NCI-H460 (cell line): ENCODE measurements at places on chromosomes 1 and 21. TPM values are rescaled to one million over a fixed set of nuclear protein-coding genes. Genes with fewer than 3 reads are reported as not detected.
A peak's percentile ranks its signal among the peaks of the same experiment; 100 is the strongest.

DNA sequence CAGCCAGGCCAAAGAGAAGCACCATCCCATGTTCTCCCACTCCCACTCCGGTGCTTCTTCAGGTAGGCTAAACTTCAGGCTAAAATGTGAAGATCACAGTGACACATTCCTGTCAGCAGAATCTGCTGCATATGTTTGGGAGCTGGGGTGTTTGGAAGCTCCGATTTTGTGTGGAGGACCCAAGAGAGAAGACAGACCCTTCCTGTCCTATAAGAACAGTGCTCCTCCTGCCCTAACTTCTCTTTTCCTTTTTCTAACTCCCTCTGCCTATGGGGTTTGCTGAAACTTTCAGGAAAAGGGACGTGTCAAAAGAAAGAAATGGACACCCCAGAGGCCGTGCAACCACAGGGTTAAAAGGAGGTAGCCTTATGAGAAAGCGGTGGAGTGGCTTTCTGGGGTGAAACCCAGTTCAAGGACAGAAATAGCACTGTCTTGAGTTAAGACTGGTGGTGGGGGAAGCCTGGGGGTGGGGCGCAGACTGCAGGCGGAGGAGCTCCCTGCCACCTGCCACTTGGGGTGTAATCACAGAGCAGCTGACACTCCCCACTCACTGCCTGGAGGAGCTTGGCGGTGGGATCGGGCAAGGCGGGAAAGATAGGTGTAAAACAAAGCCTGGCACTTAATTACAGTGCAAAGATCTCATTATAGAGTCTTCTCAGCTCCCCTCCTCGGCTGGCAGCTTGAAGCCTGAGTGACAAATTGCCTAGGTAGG lies 645 bp upstream of the TLR5 start:
- no peak for DNase-seq

- DNase-seq: no peak
Measured at GRCh38 chr1:30743584-30744059, 14.0 kb downstream of the LAPTM5 start.

DNA sequence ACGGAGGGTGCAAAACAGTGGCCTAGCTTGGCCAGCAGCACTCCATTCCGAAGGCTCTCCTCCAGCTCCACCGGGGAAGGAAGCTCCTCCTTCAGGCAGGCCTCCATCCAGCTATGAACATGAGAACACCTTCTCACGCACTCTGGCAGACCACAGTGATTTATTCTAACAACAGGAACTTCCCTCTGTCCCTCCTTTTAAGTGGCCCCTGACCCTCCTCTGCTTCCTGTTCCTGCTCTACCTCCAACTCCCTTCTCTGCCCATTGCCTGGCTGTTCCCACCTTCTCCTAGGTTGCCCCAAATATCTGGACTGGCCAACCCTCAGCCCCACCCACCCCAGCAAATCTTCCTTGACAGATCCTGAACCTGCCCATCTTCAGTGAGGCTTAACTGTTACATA lies 5.9 kb downstream of the IQGAP3 start:
- DNase-seq: no peak

GRCh38 chr1:229035054-229035747 lies 235.7 kb upstream of the RAB4A start:
- DNase-seq: no peak

DNA sequence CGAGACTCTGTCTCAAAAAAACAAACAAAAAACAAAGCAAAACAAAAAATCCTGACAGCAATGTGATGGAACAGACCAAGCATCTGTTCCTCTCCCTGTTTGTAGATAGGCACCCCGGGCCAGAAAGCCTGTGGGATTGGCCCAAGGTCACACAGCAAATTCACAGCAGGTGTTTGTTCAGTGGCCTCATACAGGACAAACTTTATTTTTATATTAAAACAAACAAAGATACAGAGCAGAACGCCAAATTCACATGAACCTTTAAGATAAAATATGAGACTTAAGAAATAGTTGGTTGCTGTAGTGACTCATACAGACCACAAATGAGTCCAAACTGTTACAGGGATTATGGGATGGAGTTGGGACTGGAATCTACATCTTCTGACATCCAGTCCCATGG lies 2.3 kb upstream of the CELA2A start:
- DNase-seq: no peak

DNA sequence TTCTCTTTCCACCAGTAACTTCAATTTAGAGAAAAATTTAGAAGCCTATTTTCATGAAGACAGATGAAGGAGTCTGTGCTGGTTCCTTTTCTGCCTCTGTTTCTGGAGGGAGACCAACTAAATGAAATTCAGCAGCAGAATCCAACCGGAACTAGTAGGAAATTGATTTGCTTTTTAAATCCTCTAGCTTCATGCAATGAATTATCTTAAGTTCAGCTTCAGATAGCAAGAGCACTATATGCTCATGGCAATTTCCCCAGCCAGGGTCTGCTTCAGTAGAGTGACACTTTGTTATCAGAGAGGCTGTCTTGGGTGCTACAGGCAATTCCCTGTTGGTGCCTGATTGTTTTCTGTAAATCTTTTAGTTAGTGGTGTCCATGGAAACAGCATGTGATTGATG lies 189.7 kb downstream of the SLC35F3 start:
- DNase-seq: no peak

GRCh38 chr21:37244501-37245095 lies 22.5 kb downstream of the VPS26C start:
- DNase-seq: no peak

DNA sequence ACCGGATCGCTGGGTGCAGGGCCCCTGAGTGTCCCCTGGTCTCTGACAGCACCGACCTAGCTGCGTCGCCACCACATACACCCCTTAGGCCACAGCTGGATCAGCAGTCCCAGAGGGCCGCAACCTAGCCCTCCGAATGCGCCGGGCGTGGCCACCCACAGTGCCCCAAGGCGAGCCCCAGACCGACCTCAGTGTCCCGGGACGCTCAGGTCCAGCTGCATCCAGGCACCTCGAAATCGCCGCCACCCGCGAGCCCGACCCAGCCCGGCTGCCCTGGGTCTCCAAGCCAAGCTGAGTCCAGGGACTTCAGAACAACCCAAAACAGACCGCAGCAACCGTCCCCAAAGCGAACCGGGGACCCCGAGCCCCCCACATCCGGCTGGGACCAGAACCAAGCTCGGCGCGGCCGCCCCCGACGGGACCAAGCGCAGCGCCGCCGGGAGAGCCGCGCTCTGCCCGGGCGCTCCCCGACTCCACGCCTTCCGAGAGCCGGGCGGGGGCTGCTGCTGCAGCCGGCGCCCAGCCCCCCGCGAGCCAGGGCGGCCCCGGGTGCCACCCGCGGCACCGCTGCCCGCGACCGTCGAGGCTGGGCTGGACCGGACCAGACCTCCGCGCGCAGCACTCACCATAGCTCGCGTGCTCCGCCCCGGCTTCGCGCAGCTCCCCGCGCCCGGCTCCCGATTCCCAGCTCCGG lies 54.6 kb upstream of the ECE1 start:
- DNase-seq: no peak

DNA sequence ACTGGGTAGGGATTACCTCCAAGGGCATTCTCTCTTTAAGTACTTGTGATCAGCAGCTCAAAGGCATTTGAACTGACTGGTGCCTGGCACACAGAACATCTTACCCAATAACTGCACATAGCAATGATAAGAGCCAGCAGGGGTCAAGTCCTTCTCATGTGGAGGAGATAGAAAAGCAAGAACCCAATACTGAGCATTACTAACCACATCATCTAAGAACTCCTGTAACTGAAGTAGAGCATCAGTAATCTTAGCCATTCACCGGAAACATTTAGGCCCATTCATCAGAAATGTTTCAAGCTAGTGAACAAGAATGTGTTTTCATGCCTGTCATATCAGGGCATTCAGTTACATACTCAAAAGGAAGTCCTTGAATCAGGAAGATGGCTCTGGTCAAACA lies 33.6 kb upstream of the THEM4 start:
- DNase-seq: no peak

GRCh38 chr1:96683931-96684330 lies 37.7 kb upstream of the PTBP2 start:
- no peak for DNase-seq

DNA sequence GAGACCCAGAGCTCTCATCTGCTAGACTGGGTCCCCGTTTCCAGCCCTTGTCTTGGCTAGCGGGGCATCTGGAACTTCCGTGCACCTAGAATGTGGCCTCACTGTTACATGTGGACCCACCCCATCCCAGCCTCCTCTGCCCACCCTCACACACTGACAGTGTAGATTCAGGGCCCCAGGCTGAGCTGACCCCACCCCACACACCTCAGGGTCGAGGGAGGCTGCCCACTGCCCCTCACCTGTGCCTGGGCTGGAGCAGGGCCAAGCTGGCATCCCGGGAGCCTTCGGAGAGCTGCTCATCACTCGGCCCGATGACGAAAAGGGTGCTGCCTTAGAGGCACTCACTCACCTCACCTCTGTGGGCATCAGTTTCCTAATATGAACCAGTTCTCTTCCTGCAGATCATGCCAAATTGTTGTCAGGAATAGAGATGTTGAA lies 11.1 kb downstream of the ACOT11 start:
- no peak for DNase-seq

- DNase-seq: no peak
Measured at GRCh38 chr1:29050166-29050565, 73.5 kb downstream of the TMEM200B start.

GRCh38 chr1:56424744-56425493 lies 154.4 kb downstream of the PLPP3 start:
- no peak for DNase-seq

- no peak for DNase-seq
Measured at GRCh38 chr1:226692823-226693222, 46.3 kb downstream of the ITPKB start.

DNA sequence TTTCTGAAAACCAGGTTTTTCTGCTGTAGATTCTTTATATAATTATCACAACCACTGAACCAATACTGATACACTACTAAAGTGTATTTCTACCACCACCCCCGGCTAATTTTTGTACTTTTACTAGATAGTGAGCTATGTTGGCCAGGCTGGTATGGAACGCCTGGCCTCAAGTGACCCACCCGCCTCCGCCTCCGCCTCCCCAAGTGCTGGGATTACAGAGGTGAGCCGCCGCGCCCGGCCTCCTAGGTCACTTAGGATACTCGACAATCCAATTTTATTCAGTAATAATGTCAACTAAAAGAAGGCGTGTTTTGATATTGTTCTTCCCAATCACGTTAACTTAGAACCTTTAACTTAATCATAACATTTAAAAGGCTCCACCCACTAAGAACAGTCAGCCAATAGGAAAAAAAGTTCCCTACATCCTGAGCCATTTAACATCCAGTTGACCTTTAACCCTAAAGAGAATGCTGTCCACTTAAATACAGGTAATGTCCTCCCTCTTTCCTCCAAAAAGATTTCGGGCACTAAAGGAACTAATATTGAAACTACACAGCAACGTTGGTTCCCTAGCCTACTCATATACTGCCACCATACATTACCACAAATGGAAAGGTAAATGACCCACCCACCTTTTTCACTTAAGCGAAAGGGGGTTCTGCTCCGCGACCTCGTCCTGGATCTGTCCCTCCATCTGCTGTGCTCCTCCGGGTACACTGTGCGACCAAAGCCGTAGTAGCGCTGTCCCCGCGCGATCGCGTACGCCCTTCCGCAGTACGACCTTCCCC lies 1.2 kb downstream of the RSRP1 start:
- no peak for DNase-seq

- DNase-seq: no peak
Measured at GRCh38 chr1:173479649-173480048, 2.5 kb downstream of the PRDX6 start.

DNA sequence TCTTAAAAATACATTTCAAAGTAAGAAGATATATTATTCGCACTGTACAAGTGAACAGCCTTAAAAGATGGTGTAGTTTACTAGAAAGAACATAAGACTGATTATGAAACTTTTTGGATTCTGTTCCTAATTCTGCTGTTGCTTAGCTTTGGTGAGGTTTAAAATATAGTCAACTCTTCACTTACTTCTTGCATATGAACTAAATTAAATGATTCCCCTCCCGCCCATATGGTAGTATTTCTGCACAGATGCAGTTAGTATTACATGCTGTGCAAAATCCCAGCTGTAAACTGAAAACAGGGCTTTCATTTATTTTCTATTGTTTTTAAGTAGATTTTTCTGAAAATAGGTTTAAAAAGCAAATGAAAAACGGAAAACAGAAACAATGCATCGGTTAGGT lies 345.4 kb upstream of the NCAM2 start:
- no peak for DNase-seq

- DNase-seq: peak; percentile 68
Measured at GRCh38 chr1:84433258-84434080, 35.2 kb downstream of the DNASE2B start.

- no peak for DNase-seq
Measured at GRCh38 chr1:33654267-33654834, 181.9 kb downstream of the ZSCAN20 start.

DNA sequence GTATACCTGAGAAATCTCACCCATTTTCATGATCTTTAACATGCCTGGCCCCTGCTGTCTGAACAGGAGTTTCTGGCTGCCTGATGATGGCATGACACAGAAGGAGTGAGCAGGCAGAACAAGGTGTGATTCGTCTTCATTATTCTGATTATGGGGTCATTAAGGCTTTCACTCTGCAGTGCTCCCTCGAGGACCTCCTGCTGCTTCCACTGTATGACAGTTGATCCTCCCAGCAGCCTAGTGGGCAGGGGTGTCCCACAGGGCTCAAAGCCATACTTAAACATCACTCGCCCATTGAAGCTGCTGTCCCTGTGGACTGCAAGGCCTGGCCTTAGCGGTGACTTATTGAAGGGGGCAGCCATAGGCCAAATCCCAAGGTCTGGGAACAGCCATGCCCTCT lies 12.7 kb upstream of the PARS2 start:
- DNase-seq: no peak

DNA sequence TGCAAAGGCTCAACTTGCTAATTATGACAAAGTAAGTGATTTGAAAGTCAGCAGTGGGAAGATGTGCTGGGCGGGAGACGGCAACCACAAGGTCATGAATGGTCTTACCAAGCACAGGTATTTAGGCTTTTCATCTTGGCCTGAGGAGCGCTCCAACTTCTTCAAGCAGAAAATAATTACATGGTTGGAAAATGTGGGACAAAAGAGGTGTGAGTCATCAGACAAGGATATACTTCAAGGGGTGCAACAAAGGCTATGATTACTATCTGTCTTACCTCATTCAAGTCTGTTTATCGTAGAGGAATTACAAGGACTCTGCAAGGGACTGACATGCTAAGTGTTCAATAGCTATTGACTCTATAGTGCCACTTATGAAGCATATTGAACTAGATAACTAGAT lies 2005.7 kb downstream of the MRPL39 start:
- DNase-seq: no peak

- no peak for DNase-seq
Measured at GRCh38 chr21:39060485-39061083, 122.7 kb downstream of the PSMG1 start.

DNA sequence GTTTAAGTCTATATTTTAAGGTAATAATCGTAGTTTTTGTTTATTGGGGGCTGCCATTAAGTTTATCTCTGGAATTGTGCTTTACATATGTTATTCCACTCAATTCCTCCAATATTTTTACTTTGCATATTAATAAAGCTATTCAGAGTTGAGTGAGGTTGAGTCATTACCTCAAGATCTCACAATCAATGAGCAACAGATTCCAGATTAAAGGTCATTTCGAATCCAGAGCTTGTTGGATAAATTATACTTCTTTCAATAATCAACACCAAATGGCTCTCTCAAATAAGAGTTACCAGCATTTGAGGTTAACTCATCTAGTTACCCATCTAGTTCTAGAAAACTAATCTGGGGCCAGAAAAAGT lies 16.7 kb downstream of the RGS4 start:
- DNase-seq: no peak

C8B gene
- not detected in 2 replicates for total RNA-seq

PPIAL4G gene
- total RNA-seq: not detected in 2 replicates

SLFNL1 gene
- 0.05 TPM in 1 of 2 replicates, not detected in the other for total RNA-seq

IL22RA1 gene
- total RNA-seq: 1.6 and 1.9 TPM in 2 replicates

RGS18 gene
- total RNA-seq: not detected in 2 replicates

SUSD4 gene
- total RNA-seq: not detected in 2 replicates

E2F2 gene
- total RNA-seq: 3.4 and 3.9 TPM in 2 replicates

ACP6 gene
- 18.6 and 30.0 TPM in 2 replicates for total RNA-seq

PLD5 gene
- not detected in 2 replicates for total RNA-seq
